ENCODE measurements at places on chromosomes 5 and 9.
A peak's percentile ranks its signal among the peaks of the same experiment; 100 is the strongest.

- no peak for DNase-seq
Measured at GRCh38 chr5:80619086-80619485, 35.4 kb upstream of the MSH3 start.

GRCh38 chr5:159442206-159442850 is 112.0 kb upstream of the IL12B start:
- no peak for DNase-seq

- DNase-seq = no peak
Measured at GRCh38 chr5:172931001-172931536, 28.2 kb upstream of the RPL26L1 start.

- peak; percentile 55 for DNase-seq
Measured at GRCh38 chr5:180494510-180495181, 467 bp downstream of the CNOT6 start.

- DNase-seq = no peak
Measured at GRCh38 chr9:134399435-134400056, 73.3 kb downstream of the RXRA start.

GRCh38 chr5:179152144-179152895 is 92.1 kb downstream of the ZNF354C start:
- DNase-seq = no peak

Data from CD4-positive, alpha-beta T cell treated with Interleukin-12 subunit alpha and Interleukin-12 subunit beta, for 1 hour (primary cell).